Inflammatory macrophage treated with lipopolysaccharide for 1 hour (primary cell): ENCODE measurements at places on chromosomes 6 and 20.

DNA sequence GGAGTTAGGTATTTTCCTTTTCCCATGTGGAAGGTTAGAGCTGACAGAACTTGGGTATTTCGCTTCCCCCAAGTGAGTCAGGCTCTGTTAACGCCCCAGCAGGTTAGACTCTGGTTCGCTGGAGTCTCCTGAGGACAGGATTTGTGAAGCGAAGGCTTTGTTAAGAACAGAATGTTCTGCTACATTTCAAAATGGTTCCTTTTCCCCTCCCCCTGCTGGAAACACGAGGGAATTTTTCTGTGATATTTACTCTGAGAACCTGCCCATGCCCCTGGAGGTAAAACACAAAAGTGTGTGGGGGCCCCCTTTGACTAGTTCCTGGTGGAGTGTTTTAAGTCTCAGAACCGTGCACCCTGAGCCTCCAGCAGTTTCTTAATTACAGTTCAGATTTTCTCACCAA is 731.4 kb upstream of the CITED2 start:
- DNase-seq, result no peak

GRCh38 chr6:109978174-109979032 is at the start of gene GPR6:
GPR6 (plus strand) TSS chr6:109978311; CDS start chr6:109979113, 802 bp downstream.
- DNase-seq, result peak; percentile 61

GRCh38 chr20:35606127-35606526 is 9.5 kb upstream of the SPAG4 start:
- DNase-seq, result no peak

DNA sequence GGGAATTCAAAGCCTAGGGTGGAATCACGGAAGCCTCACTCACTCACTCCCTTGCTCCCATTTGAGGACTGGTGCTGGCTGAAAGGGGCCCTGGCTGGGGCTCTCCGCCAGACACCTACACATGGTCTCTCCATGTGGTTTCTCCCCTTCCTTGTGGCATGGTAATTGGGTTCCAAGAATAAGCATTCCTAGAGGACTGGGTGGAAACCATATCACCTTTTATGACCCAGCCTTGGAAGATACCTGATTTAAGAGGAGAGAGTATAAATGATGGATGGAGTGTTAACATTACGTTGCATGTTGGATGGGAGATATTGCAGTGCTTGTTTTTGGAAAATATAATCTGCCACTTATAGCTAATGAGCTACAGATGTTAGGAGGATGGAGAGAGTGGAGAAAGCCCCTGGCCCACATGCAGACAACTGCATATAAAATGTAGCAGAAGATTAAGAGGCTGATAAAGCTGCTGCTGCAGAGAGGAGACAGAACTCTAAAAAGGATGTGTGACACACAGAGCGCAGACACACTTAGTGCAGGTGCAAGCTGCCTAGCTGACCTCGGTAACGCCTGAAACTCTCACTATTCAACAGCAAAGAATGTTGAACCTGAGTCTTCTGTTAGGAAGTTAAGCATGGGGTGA is 23.3 kb upstream of the CDKN1A start:
- no peak for DNase-seq

DNA sequence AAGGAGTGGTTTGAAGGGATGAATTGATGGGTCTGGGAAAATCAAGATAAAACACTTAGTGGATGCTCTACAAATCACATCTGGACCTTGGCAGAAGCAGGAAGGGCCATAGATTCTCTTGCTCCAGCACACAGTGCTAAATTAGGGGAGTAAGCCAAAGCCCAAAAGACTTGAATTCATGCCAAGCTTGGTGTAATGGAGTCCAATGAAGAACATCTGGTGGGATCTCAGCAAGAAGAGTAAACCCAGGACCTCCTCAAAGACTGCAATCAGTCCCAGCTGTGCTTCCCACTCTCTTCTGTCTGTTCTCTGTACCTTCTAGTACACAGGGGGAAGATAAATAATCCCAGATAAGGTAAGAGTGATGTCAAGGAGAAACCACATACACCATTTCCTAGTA is 683.4 kb downstream of the RNF144B start:
- no peak for DNase-seq

GRCh38 chr6:14597090-14597489 is 479.5 kb downstream of the CD83 start:
- DNase-seq, result peak; percentile 38

DNA sequence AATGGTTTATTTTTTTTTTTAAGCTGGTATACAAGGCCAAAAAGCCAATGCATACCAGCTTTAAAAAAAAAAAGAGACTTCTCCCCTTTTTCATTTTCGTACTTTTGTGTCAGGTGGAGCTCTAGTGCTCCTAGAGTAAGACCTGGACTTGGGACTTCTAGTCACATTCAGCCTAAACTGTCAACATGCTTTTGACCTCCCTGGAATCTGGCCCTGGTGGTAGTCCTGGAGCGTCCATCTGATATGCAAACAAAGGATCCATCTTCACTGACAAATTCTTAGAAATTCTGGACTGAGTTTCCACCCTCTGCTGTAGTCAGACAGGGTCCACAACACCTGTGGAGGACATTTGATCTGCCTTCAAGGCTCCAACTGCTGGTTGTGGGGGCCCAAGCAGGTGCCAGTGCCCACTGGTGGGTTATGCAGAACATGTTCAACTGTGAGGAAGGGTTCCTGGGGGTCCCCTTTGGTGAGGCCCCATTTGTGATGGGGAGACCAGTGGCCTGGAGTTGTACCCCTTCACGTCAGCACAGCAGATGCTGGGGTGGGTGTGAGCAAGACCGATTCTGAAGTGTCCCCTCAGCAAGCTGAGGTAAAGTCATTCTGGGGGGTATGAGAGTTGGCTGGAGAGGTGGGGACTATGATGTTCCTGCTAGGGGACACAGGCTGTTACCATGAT is 12.6 kb upstream of the PCMTD2 start:
- no peak for DNase-seq

- DNase-seq, result no peak
Measured at GRCh38 chr6:137414599-137414998, 79.6 kb downstream of the OLIG3 start.

DNA sequence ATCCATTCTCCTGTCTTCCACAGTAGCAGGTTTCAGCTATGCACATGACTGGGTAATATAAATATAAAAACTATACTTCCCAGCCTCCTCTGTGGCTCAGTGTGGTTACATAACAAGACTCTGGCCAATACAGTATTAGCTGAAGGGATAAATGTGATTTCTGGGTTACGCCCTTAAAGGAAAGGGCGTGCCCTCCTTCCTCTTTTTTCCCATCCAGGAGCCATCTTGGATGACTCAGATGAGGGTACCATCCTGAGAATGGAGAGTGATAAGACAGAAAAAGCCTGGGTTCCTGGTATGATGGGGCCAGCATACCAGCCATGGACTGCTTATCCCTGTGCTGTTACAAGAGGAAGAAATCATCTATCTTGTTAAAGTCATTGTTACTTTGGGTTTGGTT is 123.3 kb downstream of the NFATC2 start:
- DNase-seq, result peak; percentile 9
